ENCODE measurements at places on chromosomes 11 and 22.
A peak's percentile ranks its signal among the peaks of the same experiment; 100 is the strongest.

GRCh38 chr11:93059117-93059957 lies 89.9 kb downstream of the MTNR1B start:
- peak; percentile 78 for DNase-seq

GRCh38 chr11:9211322-9211721 lies 53.8 kb downstream of the DENND5A start:
- DNase-seq = no peak

GRCh38 chr22:42111798-42112197 lies 18.8 kb downstream of the CYP2D6 start:
- no peak for DNase-seq

DNA sequence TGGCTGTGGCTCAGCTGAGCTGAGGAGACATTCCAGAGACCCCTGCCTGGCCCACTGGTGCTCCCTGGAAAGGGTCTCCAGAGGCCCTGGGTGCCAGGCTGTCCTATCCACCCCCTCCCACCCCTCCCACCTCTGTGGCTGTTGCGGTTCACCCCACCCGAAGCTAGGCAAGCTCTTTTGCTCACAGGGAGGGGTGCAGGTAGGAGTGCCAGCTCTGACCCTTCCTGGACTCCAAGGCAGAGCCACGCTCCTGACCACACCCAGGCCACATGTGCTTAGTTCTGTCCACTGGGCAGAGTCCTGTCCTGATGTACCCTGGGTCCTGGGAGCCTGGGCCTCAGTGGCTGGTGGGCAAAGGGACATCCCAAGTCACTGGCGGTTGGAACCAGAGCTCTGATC lies 16.4 kb downstream of the IL17REL start:
- DNase-seq = no peak

DNA sequence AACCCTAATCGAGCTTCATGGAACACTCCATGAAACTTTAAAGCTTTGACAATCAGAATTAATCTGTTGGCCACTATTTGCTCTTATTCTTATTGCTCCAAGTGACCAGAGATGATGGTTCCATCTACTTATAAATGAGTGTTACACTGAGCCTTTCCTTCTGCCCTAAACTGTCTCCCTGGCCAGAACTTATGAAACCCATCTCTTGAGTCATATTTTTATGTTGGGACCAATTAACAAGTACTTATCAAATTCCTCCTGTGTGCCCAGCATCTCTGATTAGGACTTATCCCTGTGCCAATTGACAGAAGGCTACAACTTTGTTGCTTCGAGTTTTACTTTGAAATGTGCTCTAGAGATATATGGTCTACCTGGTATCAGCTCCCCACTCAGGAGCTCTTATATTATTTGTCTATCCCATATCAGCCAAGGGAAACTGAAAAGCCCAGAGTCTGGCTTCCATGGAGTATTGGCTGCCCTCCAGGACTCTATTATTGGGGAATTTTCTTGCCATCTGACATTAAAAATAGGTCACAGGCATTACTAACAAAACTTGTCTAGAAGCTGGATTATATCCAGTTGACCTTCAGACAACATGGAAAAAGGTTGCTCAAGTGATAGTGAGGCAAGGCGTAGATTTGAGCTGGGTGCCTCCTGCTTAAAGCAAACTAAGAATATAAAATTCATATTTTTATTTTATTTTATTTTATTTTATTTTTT lies 8.8 kb downstream of the KREMEN1 start:
- no peak for DNase-seq

DNA sequence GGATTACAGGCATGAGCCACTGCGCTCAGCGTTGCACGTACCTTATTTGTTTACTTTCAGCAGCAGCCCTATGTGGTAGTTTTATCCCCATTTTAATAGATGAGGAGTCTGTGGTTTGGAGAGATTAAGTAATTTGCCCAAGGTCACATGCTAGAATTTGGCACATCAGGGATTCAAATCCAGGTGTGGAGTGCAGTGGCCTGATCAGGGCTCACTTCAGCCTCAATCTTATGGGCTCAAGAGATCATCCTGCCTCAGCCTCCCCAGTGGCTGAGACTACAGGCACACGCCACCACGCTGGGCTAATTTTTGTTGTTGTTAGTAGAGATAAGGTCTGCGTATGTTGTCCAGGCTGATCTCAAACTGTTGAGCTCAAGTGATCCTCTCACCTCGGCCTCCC lies 18.5 kb upstream of the SPTBN2 start:
- no peak for DNase-seq

DNA sequence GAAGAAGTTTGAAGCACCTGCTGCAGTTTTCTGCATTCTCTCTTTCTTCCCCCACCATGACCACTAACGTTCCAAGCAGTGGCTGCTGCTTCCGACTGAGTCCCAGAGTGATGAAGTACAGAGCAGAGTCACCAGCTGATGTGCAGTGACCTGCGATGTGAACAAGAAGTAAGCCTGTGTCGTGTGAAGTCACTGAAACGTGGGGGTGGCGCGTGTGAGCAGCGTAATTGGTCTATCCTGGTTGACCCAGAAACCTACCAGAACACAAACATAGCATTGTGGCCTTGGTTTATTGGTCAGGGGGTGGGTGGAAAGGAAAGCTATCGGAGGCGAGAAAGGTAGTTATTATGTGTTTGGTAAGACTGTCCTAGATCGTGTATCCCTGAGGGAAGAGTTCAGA lies 3.5 kb downstream of the KRTAP5-7 start:
- DNase-seq = no peak

DNA sequence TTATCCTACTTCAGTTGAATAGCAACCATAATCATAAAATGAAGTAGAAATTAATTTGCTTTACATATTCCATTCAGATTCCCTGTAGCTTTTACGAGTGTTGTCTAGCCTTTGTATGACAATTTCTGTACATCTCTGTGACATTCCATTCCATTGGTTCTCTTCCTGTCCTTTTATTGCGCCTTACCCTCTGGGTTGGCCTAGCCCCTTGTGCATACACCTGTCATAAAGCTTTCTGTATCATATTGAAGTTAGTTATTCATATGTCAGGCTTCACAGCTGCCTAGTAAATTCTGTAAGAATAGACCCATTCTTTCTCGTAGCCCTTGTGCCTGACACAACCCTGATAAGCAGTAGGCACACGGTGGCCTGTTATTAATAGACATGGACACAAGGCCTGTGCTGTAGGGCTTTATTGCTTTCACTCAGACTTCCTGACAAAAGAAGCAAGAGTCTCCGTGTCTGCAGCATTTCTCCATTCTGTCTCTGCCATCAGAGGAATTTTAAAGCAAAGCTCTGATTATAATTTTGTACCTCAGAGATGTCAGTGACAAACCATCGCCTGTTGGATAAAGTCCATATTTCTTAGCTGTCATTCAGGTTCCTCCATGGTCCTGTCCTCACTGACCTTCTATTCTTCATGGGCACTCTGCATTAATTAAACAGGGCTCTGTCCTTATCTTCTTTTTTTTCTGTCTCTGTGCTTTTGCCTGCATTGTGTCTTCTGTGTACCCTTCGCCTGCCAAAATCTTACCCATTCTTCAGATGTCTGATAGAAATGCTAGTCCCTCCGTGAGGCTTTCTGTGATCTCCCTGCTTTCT lies 49.4 kb downstream of the BID start:
- DNase-seq = no peak

DNA sequence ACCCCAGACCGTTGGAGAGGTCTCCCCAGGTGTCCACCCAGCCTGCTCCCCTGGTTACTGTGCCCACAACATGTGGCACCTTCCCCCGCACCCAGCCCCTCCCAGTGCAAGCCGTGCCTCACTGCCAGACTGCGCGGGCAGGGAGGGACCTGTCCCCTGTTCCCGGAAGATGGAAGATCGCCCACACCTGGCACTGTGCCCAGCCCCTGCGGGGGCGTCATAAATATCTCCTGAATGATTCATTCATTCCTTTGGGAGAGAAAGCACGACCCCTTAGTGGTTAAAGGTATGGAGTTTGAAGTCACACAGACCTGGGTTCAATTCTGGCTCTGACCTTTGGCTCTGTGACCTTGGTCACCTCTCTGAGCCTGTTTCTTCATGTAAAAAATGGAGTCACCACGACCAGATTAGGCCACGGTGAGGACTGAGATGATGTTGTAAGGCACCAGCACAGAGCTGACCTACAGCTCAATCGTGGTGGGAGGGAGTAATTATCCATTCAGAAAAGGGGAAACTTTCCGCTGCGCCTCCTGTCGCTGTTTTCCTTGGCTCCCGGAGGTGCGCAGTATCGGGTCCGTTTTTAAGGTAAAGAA lies 497 bp upstream of the SYT12 start:
- DNase-seq = peak; percentile 40

GRCh38 chr22:20053407-20054033 lies 26.5 kb upstream of the DGCR8 start:
- DNase-seq = no peak

DNA sequence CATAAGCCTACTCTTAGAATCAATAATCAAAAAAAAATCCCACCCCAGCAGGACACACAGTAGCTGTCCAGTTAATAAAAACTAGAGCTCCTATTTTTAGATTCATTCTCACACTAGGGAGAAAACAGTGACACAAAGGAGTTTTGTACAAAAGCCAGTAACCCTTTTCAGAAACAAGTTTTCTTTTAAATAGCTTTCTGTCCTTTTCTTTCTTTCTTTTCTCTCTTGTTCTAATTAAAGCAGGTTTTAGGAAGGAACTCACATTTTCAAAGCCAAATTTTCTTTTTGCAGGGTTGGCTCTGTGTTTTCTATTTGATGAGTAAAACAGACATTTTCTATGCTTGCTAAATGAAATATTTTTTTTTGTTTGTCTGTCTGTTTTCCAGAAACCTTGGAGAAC lies 1390.7 kb downstream of the FAM181B start:
- DNase-seq = no peak

GRCh38 chr11:108538022-108538424 lies 39.8 kb upstream of the POGLUT3 start:
- DNase-seq = no peak

DNA sequence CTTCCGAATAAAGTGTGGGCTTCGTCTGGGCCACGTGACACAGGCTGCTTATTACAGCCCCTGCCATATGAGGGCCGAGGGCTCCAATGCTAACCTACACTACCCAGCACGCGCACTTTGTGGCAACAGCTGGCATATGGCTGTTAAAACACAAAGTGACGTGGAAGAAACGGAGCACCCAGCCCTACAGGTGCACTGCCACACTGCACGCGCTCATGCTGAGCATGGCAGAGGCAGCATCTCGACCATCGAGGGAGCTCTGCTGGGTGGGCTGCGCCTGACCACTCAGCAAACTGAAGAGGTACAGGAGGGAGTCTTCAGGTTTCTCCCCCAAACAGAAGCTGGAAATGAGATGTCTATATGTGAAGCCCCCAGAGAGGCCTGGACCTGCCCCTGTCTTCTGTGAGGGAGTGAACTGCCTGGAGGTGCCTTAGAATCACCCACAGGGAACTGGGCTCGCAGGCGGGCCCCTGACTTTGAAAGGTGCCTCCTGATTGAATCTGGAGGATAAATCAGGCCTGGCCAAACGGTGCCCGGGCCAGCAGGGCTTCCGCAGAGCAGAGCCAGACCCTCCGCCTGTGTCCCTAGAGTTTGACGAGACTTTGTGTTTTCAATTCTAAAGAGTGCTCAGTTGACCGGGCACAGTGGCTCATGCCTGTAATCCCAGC lies 18.3 kb downstream of the TSSC4 start:
- DNase-seq = no peak

DNA sequence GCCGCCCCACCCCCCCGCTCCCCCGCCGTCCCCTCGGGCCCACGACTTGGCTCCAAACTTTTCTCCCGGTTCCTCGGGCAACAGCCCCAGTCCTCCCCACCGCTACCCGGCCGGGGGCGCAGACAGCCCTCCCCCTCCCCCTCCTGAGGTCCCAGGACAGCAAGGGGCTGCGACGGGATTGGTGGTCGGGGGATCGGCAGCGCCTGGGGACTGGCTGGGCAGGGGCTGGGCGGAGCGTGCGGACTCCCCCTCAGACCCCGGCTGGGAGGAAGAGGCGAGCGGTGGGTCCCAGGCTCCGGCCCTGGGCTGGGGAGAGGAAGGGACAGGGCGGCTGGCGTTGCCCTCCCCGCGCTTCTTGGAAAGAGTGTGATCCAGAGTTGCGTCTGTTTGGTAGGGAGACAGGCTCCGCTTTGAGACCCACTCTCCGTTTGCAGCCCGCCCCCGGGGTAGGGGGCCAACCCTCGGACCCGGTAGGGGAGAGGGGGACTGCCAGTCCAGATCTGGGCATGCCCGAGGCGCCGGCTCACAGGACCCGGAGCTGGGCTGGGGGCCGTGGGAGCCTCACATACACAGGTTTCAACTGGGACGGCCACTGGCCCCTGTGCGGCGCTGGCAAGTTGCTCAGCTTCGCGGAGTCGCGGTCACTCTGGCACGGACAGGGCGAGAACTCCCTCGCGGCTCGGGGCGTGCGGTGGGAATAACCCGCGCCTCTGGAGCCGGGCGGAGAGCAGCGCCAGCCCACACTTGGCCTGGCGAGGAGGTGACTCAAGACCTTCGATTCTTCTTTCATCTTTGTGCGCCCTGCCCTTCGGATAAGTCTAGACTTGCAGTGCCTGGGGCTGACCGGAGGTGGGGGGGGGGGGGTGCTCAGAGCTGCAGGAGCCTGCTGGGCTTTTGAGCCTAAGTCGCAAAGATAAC lies 999 bp downstream of the TSKU start:
- peak; percentile 76 for DNase-seq
